Dermis microvascular lymphatic vessel endothelial cell (primary cell): ENCODE measurements at places on chromosomes 7 and 10. TPM values are rescaled to one million over a fixed set of nuclear protein-coding genes. Genes with fewer than 3 reads are reported as not detected.

OR2AE1 gene
- total RNA-seq = 0.13 TPM in 1 of 2 replicates, not detected in the other

DYNC1I1 gene
- 11.4 and 14.0 TPM in 2 replicates for total RNA-seq

SCART1 gene
- total RNA-seq = 0.26 and 0.76 TPM in 2 replicates

OPN1SW gene
- total RNA-seq = not detected in 2 replicates

HECW1 gene
- total RNA-seq = not detected in 2 replicates

HYAL4 gene
- 0.39 and 1.0 TPM in 2 replicates for total RNA-seq

GHITM gene
- 177 and 208 TPM in 2 replicates for total RNA-seq

HOXA3 gene
- total RNA-seq = 3.0 and 3.7 TPM in 2 replicates

CCDC186 gene
- 9.0 and 9.1 TPM in 2 replicates for total RNA-seq

KIAA1549 gene
- 1.9 and 3.3 TPM in 2 replicates for total RNA-seq

HHEX gene
- 36.8 and 62.8 TPM in 2 replicates for total RNA-seq

COL26A1 gene
- not detected in 2 replicates for total RNA-seq

SUGCT gene
- 1.0 and 1.1 TPM in 2 replicates for total RNA-seq

CNPY1 gene
- total RNA-seq = not detected in 2 replicates

PON3 gene
- 0.13 TPM in 1 of 2 replicates, not detected in the other for total RNA-seq

SPDYE2B gene
- total RNA-seq = not detected in 2 replicates

STX1A gene
- 7.0 and 7.2 TPM in 2 replicates for total RNA-seq

NEUROD6 gene
- not detected in 2 replicates for total RNA-seq

PRPS1L1 gene
- total RNA-seq = not detected in 2 replicates

DNAJB6 gene
- 89.1 and 105 TPM in 2 replicates for total RNA-seq

CASP2 gene
- total RNA-seq = 12.3 and 19.1 TPM in 2 replicates

ANTXRL gene
- total RNA-seq = not detected in 2 replicates

TSPAN33 gene
- total RNA-seq = under 0.01 and 0.13 TPM in 2 replicates

AKR1C8 gene
- not detected in 2 replicates for total RNA-seq

CALML5 gene
- total RNA-seq = not detected in 2 replicates

RP9 gene
- 8.1 and 8.2 TPM in 2 replicates for total RNA-seq

FGL2 gene
- total RNA-seq = 0.13 and 0.25 TPM in 2 replicates

COG5 gene
- 17.8 and 18.6 TPM in 2 replicates for total RNA-seq

ERVW-1 gene
- not detected in 2 replicates for total RNA-seq

NME8 gene
- not detected in 2 replicates for total RNA-seq

VWA2 gene
- total RNA-seq = not detected in 2 replicates

IRF5 gene
- 0.25 and 0.26 TPM in 2 replicates for total RNA-seq

LBX1 gene
- not detected in 2 replicates for total RNA-seq

CXCL12 gene
- 0.77 and 2.3 TPM in 2 replicates for total RNA-seq

GNGT1 gene
- total RNA-seq = not detected in 2 replicates

BAMBI gene
- 1.8 and 2.4 TPM in 2 replicates for total RNA-seq

CLEC2L gene
- not detected in 2 replicates for total RNA-seq

AKR1E2 gene
- 8.6 and 16.6 TPM in 2 replicates for total RNA-seq

MET gene
- 36.8 and 43.0 TPM in 2 replicates for total RNA-seq
